Uterine smooth muscle cell (primary cell): ENCODE measurements at places on chromosomes 12 and 14. TPM values are rescaled to one million over a fixed set of nuclear protein-coding genes. Genes with fewer than 3 reads are reported as not detected.

CCDC197 gene
- total RNA-seq = not detected in 2 replicates

GAS2L3 gene
- 44.6 and 87.9 TPM in 2 replicates for total RNA-seq

CFAP251 gene
- total RNA-seq = 2.3 and 5.0 TPM in 2 replicates

PRKAB1 gene
- 14.5 and 16.0 TPM in 2 replicates for total RNA-seq

CIDEB gene
- 1.6 and 2.9 TPM in 2 replicates for total RNA-seq

TAS2R8 gene
- not detected in 2 replicates for total RNA-seq

ARHGDIB gene
- 2.7 and 3.9 TPM in 2 replicates for total RNA-seq

GRIP1 gene
- total RNA-seq = 1.3 and 3.5 TPM in 2 replicates
